ENCODE measurements at places on chromosomes 6 and 20.

DNA sequence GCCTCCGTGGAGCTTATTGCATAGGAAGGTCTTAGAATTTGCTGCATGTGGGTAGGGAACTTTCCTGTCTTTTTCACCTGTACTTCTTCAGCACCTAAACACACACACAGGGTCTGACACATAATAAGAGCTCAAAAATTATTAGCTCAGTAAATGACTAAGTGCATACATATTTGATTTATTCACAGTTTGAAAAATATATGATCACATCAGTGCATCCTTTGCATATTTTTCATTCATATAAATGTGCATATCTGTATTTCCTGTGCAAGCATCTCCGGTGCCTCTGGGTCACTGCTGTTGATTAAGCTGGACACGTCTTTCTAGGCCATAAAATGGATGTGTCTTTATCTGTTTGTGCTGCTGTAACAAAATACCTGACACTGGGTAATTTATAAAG is 234.7 kb downstream of the UST start:
- no peak for DNase-seq

DNA sequence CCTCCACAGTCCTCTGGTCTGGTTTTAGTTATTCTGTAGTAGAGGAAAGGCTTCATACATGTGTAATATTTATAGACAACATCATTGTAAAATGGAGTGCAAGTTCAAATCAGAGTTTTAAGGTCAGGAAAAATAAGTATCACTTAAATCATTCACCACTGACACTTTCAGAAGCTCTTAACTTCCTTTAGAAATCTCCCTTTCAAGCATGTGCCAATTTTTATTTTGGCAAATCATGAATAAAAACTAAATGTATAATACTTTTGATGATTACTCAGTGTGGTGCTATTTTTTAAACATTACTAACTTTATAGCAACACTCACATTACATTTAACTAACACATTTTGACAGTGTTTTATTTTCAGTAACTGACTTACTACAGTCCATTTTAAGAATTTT is 112.2 kb downstream of the OGFRL1 start:
- DNase-seq: no peak

- DNase-seq: no peak
These were observed 317.2 kb upstream of the CDYL start for GRCh38 chr6:4459032-4459431.

- no peak for DNase-seq
These were observed 4.0 kb upstream of the GNRH2 start for GRCh38 chr20:3039426-3039825.
